ENCODE measurements at places on chromosomes 3 and 15. TPM values are rescaled to one million over a fixed set of nuclear protein-coding genes. Genes with fewer than 3 reads are reported as not detected.

The BBX gene
- 33.0 TPM for total RNA-seq

The SYNPR gene
- total RNA-seq = not detected

The GXYLT2 gene
- 3.3 TPM for total RNA-seq

The CLEC3B gene
- not detected for total RNA-seq

The MAGI1 gene
- total RNA-seq = 4.3 TPM
